Activated CD8-positive, alpha-beta memory T cell treated with anti-CD3 and anti-CD28 coated beads for 4 hours (primary cell): ENCODE measurements at places on chromosomes 3 and 15.

- DNase-seq: no peak
These were observed 176.1 kb downstream of the TCF12 start for GRCh38 chr15:57094321-57095257.

- no peak for DNase-seq
These were observed 27.3 kb upstream of the ANPEP start for GRCh38 chr15:89841962-89842361.

- no peak for DNase-seq
These were observed 6.5 kb downstream of the ARHGEF3 start for GRCh38 chr3:56795097-56795828.

- DNase-seq: no peak
These were observed 9.0 kb downstream of the PPCDC start for GRCh38 chr15:75032395-75032794.

DNA sequence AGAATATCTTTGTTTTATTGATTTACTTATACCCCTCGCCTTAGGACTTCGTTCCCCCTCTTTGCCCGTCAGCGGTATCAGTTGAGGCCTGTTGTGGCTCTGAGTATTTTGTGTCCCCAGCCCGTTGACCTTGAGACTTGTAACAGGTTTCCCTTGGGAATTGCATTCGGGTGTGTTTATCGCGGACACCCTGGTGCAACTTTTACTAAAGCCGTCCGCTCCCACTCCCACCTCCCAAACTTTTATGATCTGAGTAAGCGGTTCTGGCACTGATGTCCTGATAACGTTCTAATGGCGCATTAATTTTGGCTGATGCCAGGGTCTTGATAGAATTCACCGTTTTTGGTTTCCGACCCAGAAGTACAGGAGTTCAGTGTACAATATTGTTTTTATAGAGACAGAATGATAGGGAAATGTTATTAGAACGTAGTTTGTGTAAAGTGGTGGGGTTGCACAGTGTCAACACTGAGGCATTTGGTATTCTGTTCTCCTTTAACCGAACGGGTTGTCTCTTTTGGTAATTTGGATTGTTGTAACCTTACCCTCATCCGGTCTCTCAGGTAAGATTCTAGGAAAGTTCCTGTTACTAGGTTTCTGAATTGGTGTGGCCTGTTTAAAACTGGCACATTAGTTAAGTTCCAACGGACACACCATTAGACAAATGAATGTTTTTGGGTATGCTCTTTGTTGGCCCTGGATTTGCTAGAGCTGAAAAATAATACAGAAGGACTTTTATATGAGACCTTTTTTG, 47.8 kb downstream of the OIP5 start:
- DNase-seq: no peak

DNA sequence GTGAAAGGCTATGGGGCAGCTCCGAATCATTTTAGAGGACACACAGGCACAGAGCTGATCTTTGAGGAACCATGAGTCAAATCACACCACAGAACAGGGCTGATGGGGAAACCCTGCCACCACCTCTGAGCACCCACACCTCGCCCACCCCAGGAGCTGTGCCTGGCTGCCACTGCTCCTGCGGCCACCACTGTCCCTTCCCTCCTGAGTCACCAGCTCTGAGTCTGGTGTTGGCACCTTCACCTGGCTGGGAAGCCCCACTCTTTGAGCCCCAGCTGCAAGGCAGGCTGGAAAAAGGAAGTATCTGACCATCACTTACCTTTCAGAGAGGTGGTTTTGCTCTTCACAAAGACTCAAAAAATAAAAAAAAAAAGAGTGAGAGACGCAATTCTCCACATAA, 63.6 kb upstream of the MEF2A start:
- no peak for DNase-seq

- no peak for DNase-seq
These were observed 143.8 kb downstream of the KCNMB2 start for GRCh38 chr3:178680037-178680436.

DNA sequence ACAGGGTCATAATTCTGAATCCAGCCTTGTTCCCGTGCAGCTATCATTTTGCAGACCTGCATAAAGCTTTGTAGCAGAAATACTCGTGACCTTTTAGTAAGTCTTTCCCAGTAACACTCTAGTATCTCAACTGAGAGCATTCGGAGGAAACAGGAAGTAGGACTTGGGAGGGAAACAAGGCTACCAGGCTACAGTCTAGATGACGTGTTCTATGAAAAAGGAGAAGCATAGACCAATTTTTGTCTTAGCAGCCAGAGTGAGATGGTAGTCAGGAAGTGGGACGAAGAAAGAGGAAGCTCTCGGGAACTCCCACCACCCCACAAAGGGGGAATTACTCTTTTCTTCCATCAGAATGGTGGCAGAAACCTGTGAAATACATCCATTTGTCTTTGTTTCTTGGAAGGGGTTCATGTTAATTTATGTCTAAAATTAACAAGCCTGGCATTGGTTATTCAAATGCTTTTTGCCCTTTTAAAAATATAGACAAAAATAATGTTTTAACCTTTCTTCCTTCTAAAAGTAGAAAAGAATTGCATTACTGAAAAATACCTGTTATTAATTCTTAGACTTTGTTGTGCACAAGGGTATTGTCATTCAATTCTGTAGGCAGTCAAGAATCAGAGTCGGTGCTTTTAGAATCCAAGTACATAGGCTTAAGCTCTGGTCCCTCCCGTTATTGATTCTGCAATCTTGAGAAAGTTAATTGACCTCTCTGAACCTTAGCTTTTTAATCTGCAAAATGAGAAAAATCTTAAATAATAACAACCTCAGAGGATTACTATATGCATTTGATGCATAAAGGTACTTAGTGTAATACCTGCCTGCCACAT, 1.6 kb upstream of the SUCNR1 start:
- DNase-seq: no peak

DNA sequence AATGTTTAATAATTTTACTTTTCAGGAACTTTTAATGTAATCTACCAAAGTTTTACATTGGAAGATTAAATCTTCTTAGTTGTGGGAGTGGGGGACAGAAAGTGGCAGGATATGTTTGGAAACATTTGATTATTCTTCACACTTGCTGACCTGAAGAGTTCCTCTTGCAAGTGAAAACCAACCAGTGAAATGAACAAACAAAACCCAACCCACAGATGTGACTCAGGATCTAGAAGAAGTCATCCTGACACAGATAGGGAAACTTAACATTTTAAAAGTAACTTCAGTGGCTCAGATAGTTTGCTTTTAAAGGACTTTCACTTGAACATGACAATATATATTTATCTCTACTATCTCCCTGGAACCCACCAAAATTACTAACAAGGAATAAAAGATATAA, 55.4 kb downstream of the ASTE1 start:
- no peak for DNase-seq

GRCh38 chr3:188309437-188310269, 155.7 kb downstream of the LPP start:
- DNase-seq: no peak

DNA sequence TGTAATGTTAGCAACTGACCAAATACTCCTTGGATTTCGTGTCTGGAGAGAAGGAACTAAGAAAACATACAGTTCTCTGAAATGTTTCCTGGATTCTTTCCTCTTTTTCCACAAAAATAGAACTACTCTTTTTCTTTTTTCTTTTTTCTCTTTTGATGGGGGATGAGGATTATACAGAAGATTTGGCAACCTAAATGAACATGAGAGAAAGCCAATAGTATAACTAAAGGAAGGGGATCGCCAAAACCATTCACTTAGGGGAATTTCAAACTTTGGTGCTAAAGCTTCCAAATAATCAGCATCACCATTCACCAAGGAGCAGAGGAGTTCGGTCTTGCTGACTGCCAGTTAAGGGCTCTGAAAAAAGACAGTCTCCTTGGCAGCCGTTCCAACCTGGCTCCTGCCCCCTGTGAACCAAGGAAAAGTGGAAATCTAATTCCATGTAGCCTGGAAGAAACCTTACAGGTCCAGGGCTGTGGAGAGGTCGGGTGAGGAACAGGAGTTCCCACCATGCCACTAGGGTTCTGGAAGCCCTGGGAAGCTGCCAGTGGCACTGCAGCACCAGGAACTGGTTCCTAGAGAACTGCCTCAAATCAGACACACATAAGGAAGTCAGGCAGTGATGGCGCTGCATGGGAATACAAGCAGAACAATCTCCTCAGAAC, 176.9 kb downstream of the TNIK start:
- no peak for DNase-seq

- DNase-seq: peak; percentile 51
These were observed 27.3 kb downstream of the STARD5 start for GRCh38 chr15:81296673-81297072.

DNA sequence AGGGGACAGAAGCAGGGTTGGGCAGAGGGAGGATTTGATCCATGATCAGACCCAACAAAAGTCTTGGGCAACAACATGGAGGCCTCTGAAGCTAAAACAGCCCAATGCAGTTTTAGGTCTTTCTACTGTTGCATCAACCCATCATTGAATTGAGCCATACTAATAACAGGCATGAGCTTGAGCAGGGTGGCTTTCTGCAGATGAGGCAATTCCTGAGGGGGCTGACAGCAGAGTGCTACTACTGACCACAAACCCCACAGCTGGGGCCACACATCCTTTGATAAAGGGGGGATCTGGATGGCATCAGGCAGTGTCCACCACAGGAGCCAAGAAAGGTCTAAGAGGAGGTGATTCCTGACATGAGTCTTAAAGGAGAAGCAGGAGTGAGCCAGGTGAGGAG, 517.0 kb upstream of the PPP2R3A start:
- DNase-seq: no peak
